ENCODE measurements at places on chromosomes 7 and 10.

DNA sequence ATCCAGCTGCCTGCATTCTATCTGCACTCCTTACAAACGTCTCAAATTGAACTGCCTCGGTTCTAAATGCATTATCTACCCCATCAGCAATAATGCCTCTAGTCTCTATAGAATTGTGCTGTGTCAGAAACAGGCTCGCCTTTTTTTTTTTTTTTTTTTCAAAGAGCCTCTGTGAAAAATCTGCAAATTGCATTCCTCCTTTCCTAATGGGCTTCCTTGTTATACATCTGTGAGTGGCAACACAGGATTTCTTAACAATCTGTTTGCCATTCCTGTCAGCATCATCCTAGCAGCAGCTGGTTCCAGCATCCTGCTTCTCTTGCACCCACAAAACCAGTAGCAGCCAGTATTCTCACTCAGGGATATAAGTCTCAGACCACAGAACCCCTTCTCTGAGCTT, 413.5 kb upstream of the SEMA3D start:
- DNase-seq, result no peak

- DNase-seq, result no peak
Observed at GRCh38 chr7:91299952-91300775, 35.9 kb downstream of the FZD1 start.

- no peak for DNase-seq
Observed at GRCh38 chr7:150339409-150339809, 2.0 kb downstream of the RARRES2 start.

- peak; percentile 9 for DNase-seq
Observed at GRCh38 chr7:64867863-64868440, 35.1 kb upstream of the ZNF273 start.

DNA sequence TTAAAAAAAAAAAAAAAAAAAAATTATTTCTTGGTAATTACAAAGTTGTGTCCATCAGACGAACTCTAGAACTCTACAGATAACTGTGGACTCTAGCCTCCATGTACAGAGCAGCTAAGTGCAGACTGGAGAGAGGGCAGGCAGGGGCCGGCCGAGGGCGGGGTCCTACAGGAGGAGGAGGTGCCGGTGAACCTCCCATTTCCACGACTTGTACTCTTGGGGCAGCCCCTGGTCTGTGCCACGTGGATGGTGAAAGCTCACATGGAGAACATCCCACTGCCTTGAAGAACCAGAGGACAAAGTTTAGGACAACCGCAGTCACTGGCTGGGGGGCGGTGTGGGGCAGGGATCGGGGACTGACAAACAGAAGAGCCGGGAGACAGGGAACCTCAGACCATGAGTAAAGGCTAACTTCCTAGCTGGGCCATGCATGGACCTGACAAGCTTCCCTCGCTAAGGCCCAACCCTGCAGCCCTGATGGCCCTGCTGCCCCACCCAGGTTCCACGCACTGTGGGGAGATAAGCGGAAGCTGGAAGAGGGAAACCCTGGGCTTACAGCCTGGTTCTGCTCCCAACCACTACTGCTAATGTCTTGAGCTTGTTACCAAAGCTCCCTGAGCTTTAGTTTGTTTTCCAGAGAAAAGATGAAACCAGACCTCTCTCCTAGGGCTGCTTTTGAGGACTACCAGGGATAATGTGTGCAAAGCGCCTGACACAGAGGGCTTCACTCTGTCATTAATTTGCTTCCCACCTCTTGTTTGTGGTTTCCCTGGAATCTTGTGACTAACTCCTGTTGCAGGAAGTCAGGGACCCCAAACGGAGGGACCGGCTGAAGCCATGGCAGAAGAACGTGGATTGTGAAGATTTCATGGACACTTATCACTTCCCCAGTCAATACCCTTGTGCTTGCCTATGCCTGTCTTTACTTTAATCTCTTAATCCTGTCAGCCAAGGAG, 16.1 kb upstream of the SEC61G start:
- DNase-seq, result no peak

All from D341Med (cell line).